ENCODE measurements at places on chromosomes 16 and 17.

GRCh38 chr16:88530858-88531203 lies 39.4 kb upstream of the ZC3H18 start:
- no peak for DNase-seq

DNA sequence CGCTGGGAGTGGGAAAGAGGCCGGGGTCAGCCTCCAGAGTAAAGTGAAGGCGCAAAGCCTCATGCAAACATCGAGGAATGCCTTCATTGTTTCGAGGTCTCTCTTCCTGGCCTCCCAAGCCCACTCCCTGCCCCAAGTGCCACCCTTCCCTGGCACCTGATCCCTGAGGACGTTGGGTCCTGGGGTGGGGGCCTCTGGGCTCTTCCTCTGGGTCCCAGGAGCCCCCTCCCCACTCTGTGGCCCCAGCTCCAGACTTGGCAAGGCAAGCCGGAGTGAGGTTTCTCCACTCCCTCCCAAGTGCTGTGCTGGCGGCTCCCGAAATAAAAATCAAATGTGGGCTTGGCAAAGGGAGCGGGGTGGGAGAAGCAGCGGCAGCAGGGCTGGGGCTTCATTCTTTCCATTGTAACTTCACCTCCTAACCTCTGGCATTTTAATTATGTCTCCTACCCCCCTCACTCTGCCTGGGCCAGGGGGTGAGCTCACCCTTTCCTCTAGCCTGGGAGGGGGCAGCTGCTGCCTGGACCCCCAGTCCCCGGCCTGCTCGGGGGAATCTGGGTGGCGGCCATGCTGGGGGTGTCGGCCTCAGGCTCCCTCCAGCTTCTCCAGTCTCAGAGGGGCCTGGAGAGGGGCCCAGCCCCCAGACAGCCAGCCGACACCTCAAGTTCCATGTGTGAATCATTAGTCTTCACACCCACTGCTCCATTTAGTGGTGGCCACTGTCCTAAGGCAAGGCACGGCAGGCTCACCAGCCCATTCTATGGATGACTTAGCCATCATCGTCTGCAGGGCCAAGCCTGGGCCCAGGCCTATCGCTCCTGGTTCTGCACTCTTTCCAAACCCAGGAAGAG lies 14.6 kb upstream of the TMEM92 start:
- DNase-seq = no peak

- no peak for DNase-seq
These were observed 83.2 kb upstream of the GNG13 start for GRCh38 chr16:883781-884180.

- DNase-seq = no peak
These were observed 1.1 kb upstream of the SMTNL2 start for GRCh38 chr17:4583206-4583605.

GRCh38 chr16:60100371-60100770 lies 1366.3 kb upstream of the GOT2 start:
- DNase-seq = no peak
